ENCODE measurements at places on chromosomes 7 and 10.

GRCh38 chr10:3770611-3771110, 14.3 kb downstream of the KLF6 start:
- no peak for DNase-seq

DNA sequence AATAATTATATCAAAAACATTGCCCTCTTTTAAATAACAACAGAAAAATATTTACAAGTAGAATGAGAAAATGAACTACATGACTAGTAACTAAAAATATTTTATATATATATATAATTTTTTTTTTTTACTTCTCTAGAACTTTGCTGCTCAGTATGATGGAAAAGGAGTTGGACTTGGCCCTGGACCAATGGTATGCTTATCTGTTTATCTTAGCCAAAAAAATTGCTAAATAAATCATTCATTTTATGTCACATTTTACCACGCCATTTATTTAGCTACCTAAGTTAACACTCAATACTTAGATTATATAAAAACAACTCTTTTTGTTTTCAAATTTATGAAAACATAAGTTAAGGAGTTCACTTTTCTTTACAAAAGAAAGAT, 6.7 kb downstream of the COL1A2 start:
- no peak for DNase-seq

DNA sequence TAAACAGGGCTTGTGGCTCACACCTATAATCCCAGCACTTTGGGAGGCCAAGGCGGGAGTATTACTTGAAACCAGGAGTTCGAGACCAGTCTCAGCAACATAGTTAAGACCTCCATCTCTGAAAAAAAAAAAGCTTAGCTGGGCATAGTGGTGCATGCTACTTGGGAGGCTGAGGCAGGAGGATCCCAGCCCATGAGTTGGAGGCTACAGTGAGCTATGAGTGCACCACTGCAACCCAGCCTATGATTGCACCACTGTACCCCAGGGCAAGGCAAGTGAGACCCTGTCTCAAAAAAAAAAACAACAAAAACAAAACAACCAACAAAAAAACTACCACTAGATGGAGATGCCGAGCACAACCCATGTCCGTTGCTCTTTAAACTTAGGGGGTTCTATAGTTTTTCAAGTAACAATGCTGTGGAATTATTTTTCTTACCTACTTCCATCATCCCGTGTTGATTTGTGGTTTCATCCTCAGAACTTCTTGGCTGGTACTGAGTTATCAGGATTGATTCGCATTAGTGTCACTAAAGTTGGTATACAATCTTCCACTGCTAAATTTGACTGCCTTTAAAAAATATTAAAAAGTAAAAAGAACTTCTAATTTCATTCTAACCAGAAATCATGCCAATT, 12.2 kb upstream of the REPIN1 start:
- DNase-seq, result peak; percentile 67

- no peak for DNase-seq
Measured at GRCh38 chr10:33754052-33754451, 419.6 kb upstream of the NRP1 start.

GRCh38 chr10:103835096-103836050, 20.0 kb downstream of the SH3PXD2A start:
- DNase-seq, result no peak

- no peak for DNase-seq
Measured at GRCh38 chr10:112448888-112449287, 1.9 kb downstream of the VTI1A start.

DNA sequence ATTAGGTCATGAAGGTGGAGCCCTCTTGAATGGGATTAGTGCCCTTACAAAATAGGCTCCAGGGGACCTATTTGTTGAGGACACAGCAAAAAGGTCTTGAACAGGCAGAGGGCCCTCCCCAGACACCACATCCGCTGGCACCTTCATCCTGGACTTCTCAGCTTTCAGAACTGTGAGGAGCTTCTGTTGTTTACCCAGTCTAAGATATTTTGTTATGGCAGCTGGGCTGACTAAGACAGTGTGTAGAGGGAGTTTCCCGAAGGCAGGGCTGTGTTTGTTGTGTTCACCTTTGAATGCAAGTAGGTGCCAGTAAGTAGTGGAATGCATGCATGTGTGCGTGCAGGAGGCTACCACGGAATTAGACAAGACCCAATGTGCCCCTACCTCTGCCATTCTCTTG, 106.7 kb downstream of the PTPRE start:
- no peak for DNase-seq

- DNase-seq, result no peak
Measured at GRCh38 chr10:119980956-119981750, 88.6 kb downstream of the SEC23IP start.

DNA sequence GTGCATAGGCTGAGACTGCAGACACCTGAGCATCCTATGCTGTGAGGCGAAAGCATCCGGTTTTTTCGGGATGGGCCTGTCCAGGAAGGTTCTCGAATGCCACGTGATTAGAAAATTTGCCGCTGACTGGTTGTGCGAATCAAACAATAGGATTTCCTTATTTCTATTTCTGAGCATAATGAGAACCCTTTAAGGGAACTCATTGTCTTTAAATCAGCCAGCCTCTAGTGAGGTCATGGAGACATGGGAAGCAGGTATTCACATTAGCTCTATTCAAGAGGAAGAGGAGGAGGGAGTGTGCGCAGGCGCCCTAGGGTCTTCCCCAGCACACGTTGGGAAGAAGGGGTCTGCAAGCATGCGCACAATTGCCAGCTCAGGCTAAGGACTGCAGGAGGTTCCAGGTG, 5.6 kb downstream of the GIMAP1 start:
- no peak for DNase-seq

DNA sequence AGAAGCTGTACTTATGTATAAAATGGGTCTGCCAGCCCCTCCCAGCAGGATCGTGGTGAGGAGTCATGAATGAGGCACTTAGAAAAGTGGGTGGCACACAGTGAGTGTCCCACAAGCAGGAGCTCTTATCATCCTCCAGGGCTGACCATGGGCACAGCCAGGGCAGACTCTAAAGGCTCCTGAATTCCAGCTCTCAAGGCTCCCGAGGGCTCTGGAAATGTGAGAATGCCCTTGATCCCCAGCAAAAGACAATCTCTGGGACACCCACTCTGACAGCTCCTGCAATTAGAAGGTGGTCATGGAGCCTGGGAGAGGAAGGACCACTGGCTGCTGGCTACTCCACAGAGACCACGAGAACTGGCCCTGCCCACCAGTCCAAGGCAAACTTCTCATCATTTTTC, 1.6 kb downstream of the VSTM4 start:
- DNase-seq, result no peak

GRCh38 chr7:130091999-130092398, 21.7 kb downstream of the KLHDC10 start:
- no peak for DNase-seq

DNA sequence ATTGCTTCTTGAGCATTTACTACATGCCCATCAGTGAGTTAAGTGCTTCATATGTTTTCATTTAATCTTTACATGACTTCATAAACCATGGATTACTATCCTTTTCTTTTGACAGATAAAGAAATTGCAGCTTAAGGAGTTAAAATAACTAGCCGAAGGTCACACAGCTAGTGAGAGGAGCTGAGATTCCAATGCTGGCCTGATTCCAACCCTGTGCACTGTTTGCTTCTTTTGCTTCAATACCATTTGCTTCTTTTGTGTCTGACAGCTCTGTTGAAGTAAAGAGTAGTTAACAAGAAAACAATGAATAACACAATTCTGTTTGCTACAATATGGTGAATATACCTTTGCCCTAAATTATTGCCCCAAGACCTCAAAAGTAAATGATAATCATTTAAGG, 132.4 kb downstream of the GRM3 start:
- no peak for DNase-seq

- no peak for DNase-seq
Measured at GRCh38 chr7:143245123-143245522, 18.1 kb upstream of the GSTK1 start.

DNA sequence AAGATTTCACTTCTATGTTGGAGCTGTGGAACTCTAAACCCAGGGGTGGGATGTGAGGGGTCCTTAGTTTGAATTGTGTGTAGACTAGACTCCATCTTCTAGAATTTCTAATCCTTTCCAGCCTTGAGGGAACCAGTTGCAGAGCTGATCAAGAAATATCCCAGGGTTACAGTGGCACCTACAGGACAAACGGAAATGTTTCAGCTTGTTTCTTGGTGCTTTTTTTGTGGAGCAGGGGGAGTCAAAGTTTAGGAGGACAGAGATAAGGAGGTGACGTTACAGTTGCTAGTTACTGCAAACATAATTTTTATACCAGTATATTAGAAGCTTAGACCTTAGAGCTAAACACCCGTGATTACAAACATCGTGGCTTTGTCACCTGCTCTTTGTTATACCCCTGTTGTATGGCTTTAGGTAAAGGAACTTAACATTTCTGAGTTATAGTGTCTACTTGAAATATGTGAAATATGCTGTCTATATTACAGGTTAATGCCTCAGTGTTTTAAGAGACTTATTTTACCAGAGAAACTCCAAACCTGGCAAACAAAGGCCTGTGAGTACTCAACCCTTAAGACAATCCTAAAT, 84.5 kb upstream of the DYNC1I1 start:
- DNase-seq, result no peak

- no peak for DNase-seq
Measured at GRCh38 chr7:100888988-100889750, at the start of gene UFSP1. TSS of gene UFSP1 (minus strand) at chr7:100889715. CDS start at chr7:100889271, 444 bp downstream.

All from hematopoietic multipotent progenitor cell (in vitro differentiated cells).